SK-N-MC (cell line): ENCODE measurements at places on chromosomes 6 and 20.

DNA sequence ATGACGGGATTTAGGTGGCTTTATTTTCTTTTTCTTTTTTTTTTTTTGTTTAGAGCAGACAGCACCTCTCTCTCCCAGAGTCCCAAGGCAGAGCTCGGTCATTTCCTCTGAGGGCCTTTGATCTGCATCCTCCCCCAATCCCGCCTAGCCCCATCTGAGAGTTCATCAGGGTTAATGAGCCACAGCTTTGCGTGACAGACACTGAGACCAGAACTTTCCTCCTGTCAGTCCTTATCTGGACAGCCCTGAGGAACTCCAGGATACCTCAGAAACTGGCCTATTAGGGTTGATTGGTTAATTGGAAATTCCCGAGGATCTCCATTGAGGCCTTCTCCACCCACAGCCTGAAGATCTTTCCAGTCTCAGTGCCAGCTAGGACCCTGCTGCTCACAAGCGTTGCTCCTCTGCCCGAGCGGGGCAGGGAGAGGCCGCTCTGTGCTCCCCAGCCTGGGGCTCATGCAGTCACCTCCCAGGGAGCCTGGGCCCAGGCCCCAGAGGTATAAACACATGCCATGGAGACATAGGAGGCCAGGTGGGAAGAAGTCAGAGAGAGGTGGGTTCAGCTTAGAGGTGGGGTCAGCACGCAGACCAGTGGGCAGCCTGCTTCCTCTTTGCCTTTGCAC is 1.4 kb upstream of the LRRN4 start:
- no peak for DNase-seq

DNA sequence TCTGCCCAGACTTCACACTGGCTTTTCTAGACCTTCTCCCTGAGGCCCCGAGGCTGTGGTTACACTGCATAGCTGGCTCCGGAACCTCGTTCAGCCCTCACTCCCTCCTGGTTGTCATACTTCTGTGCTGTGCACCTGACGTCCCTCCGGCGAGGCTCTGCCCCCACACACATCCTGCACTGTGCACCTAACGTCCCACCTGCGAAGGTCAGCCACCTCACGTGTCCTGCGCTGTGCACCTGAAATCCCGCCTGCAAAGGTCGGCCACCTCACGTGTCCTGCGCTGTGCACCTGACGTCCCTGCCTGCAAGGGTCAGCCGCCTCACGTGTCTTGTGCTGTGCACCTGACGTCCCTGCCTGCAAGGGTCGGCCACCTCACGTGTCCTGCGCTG is 111.0 kb upstream of the FRMD1 start:
- no peak for DNase-seq

DNA sequence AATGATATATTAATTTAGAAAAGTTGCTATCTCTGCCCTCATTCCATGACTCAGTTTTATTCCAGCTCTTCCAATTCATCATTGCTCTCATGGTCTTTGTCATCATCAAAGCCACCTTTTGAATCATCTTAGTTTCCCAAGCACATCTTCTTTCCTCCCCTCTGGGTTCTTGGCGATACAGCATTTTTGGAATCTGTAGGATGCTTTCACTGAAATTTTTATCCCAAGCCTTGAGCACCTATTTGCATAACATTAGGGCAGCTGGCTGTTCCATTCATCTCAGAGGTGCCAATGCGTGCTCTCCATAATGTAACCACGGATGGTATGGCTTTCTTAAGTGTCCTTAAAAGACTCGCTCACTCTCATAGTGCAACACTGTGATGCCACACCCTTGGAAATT is 100.4 kb downstream of the SNX5 start:
- DNase-seq, result no peak

- no peak for DNase-seq
Measured at GRCh38 chr20:59804871-59805665, 128.4 kb downstream of the SYCP2 start.

- no peak for DNase-seq
Measured at GRCh38 chr6:100382031-100382430, 82.7 kb downstream of the SIM1 start.

GRCh38 chr6:118867181-118867580 is 26.8 kb upstream of the ASF1A start:
- no peak for DNase-seq

DNA sequence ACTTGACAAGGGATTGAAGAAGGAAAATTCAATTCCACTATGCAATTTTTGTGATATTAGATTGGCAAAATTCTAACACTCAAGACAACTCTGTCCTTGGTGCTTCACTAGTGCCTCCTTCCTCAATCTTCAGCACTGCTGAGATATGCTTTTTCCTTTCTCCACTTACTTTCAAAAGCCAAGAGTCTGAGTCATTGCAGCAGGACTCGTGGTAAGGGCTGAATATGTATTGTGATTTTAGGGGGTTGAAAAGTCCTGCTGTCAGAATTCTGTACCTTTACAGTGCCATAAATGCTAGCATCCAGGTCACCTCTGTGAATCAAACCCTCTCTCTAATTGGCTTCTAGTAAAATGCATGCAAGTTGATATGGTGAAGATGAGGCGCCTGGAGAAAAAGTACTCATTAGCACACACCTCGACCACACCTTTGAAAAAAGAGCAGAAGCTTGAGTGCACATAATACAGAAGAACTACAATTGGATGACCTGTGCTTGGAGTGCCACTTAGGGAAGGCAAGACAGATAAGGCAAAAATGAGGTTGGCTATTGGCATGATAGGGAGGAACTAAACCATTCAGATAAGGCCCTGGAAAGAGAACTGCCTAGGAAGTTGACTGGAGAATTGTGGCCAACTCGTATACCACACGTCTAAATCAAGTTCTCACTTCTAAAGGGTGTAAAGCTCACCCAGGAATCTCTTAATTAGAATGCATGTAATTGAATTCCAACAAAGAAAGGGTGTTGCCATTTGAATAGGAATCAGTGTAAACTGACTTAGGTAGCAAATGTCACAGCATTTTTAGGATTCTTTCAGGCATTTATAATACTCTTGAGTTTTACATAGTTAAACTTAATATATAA is 43.6 kb upstream of the FAM83B start:
- no peak for DNase-seq

DNA sequence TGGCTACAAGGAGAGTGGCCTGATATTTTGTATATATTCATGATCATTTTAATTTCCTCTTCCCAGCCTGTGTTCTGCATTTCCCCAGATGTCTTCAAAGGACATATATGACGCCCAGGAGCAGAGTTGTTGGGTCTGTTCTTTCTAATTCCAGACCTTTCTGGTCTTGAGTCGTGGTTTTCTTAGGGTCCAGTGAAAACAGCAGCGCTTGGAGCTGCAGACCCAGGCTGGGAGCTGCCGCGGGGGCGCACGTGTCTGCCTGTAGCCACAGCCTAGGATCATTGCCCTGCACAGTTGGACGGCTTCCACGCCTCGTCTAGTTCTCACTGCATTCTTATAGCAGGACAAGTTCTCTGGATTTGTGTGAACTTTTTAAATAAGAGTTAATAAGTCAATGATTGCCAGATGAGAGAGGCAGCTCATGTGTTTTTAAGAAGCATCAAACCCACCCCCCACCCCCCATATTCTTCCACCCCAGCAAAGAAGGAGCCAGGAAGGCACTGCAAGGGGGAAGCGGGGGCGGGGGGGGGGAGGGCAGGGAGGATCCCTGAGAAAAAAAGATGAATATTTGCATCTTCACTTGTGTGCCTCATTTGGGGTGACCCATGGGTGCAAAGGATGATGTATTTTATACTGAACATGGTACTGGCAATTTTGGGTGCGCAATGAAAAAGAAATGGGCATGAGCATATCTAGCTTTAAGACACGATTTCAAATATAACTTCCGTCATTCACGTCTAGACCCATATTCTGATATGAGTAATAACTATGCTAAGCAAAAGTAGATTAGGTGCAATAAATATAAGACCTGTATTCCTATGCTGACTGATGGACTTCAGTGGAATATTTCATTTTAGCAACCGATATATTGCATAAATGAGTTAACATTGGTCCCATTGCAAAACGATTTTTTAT is 160.0 kb downstream of the TBXT start:
- DNase-seq, result no peak

DNA sequence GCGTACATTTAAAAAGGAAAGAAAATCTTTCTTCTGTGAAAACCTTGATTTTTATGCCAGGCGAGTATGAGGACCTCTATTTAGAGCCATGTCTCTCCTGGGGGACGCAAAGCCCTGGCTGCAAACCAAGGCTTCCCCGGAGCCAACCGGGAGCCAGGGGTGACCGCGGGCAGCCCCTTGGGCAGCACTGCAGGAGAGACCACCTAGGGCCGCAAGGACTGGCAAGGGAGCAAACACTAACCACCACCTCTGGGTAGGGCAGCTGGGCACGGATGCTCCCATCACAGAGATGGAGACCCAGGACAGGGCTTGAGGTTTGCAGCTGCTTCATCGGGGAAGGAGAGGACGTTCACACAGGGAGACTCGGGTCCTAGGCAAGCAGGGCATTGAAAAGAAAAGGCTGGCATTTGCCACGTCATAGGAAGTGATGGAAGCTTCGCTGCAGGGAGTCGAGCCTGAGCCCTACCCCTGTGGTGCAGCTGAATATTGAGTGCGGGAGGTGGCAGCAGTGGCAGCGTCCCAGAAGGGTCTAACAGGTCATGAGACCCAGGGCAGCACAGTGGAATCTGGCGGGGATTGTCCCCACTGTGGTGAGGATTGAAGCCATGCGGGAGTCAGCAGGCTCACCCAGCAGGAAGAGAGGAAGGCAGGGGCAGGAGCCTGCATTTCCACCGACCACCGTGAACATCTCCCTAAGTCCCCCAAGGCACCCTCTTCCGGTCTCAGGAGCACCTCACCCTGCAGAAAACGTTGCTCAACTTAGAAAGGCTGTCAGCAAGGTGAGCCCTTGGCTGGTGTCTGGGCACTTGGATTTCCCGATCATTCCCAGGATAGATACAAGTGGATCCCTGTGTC is 156.2 kb upstream of the CST7 start:
- DNase-seq, result no peak

- DNase-seq, result no peak
Measured at GRCh38 chr6:24493945-24494820, 586 bp upstream of the ALDH5A1 start.

- no peak for DNase-seq
Measured at GRCh38 chr6:129959358-129959930, 58.9 kb upstream of the L3MBTL3 start.

- no peak for DNase-seq
Measured at GRCh38 chr6:18432619-18433018, 45.5 kb downstream of the RNF144B start.

- no peak for DNase-seq
Measured at GRCh38 chr6:55818482-55818881, 56.9 kb downstream of the BMP5 start.

DNA sequence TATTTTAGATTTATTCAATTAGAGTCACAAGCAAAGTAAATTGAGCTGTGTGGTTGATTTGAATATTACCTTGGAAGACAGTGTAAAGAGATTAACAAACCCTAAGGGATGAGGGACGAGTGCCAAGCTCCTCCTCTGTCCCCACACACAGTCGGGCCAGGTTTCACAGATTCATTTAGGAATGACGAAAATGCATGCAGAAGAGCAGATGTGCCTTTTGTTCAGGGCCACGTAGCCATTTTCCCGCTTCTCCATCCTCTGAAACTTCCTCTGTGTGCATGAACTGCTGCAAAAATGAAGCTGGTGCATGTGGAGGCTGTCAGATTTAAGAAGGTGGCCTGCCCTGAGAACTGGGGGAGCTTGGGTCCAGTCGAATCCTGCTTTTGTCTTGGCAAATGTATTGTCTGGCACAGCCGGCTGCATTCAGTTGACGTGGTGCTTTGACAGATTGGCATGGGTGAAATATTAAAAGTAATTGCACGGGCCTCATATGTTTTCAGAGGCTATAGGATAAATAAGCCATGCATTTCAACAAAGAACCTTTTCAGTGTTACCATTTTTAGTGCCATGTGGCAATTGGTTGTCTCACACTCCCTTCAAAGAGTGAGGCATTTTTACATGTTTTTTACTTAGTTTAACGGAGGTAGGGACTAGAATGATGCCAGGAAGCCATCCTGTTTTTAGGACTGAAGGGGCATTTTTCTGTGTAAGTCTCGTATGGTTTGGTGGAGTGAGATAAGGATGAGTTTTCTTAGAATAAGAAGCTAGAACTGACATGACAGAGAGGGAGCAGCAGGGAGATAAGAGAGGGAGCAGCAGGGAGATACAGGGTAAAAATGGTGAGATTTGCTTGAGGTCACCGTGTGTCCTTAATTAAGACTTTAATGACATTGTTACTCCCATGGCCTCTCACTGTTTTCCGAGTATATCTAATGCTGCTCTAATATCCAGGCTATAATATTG is 361.1 kb downstream of the NRN1 start:
- no peak for DNase-seq

GRCh38 chr6:45486736-45487135 is 109.0 kb upstream of the SUPT3H start:
- DNase-seq, result no peak
